ENCODE measurements at places on chromosomes 11 and 22. TPM values are rescaled to one million over a fixed set of nuclear protein-coding genes. Genes with fewer than 3 reads are reported as not detected.

The CALCB gene
- not detected for total RNA-seq

The SLC5A12 gene
- total RNA-seq: 0.14 TPM

The TCN2 gene
- 2.0 TPM for total RNA-seq

The GDPD5 gene
- total RNA-seq: 4.1 TPM

The MICAL3 gene
- 15.5 TPM for total RNA-seq

The MRPL23 gene
- total RNA-seq: 129 TPM

The TRIM49 gene
- total RNA-seq: not detected

The TMEM9B gene
- 34.8 TPM for total RNA-seq

The MMP10 gene
- 1.2 TPM for total RNA-seq

The SYCE3 gene
- total RNA-seq: 0.37 TPM

The CDKN1C gene
- total RNA-seq: 37.0 TPM

All from smooth muscle cell of bladder (primary cell).